ENCODE measurements at places on chromosomes 1 and 21.

DNA sequence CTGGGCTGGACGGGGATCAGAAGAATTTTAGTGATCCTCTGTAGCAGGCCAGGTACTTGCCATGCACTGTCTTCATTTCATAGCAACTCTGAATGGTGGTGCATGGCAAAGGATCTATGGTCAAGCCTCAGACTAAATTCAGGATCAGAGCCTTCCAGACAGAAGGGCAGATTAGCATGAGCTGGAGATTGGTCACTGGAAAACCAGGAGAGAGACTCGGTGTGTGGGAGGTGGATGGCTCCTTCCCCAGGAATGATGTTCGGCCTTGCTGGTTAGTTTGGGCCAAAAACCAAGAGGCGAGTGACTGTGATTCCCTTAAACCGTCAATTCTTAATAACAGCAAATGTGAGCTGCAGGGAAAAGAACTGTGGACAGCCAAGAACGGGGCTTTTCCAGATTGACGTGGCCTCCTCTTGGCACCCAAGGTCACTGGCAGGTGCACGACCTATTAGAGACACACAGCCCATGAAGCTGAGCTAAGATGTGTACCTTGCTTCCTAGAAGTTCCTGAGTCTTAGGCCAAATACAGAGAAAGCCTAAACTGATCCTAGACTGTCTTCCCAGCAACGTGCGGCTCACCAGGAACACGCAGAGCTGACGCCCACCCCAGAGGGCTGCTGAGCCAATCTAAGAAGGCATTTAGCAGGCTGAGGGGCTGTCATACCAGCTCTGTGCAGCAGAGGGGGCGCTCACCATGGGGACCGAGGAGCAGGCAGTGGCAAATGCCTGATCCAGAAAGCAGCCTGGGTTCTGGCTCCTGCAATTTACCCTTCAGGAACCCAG, 18.5 kb downstream of the ALDH4A1 start:
- peak; percentile 73 for DNase-seq

DNA sequence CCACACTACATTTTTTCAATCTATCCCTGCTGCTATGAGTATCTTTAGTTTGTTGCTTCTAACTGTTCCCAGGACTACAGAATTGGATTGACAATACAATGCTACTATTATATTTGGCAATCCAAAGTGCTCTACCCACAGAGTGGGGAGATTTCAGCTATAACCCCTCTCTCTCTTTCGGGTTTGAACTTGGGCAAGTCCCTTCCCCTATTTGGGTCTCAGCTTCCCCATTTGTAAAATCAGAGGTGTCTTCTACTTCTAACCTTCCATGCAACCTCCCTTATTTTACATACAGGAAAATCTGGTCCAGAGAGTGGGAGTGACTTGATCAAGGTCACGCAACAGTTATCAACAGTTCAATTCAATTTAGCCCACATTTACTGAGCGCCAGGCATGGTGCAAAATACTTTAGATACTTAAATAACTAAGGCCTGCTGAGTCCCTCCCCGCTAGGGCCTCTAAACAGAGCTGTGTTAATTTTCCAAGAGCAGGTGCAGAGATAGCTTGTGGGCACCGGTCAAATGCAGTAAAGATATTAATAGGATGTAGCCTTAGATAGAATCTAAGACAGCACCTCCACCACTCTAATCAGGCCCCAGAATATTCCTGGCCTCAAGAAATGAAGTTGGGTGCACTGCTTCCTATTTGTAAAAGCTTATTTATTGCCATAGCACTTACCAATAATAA, 9.4 kb upstream of the GPX7 start:
- no peak for DNase-seq

DNA sequence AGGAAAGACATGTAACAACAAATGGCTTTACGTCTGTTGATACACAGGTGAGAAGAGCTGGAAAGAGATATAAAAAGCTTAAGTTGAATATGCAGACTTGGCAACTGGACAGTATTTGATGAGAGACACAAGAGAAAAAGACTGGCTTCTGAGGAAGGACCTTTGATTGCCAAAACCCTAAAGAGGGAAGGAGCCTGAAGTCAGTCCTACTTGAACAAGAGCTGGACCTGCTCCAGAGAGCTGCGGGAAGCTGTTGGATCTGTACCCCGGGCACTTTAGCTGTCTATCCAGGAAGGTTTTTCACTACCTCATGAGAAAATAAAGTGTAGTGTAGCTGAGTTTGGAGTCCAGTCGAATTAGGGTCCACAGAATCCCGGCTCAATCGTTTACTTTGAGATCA, 25.3 kb upstream of the LRRC8B start:
- no peak for DNase-seq

- DNase-seq, result no peak
Measured at GRCh38 chr1:229430761-229431283, 3.1 kb downstream of the ACTA1 start.

DNA sequence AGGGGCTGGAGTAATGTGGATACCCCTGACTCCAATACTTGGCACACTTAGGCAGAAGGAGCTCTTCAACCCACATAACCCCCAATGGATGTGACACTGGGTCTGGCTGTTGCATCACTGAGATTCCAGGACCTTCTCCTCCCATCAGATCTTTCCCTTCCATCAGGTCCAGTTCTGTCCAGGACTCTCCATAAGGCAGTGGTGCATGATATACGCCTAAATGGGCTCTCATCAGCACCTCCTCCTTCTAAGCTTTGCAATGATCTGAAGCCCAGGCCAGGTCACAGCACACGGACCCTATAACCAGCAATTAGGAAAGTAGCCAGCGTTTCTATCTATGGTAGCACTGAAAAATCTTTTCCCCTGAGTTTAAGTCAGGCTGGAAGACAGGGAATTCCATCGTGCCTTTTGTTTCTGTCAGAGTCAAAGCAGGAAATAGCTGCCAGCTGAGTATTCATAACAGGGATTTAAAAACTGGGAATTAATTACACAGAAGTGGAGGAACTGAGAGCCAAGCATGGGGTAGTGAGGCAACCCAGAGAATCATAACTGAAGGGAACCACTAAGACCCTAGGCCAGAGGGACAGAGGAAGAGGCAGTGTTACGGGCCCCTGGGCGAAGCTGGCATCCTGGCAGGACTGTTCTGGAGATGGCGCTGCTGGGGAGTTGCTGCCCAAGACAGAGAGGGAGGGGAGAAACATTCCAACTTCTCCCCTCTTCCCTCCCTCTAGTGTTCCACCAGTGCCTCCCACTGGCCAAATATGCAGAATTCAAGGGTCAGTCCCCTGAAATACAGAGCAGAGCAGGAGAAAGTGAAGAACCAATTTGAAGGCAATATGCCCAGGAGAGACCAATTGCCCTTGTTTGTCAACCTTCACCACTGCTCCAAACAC, 37.5 kb upstream of the HOOK1 start:
- DNase-seq, result no peak

- DNase-seq, result no peak
Measured at GRCh38 chr1:3113741-3114056, 44.7 kb downstream of the PRDM16 start.

DNA sequence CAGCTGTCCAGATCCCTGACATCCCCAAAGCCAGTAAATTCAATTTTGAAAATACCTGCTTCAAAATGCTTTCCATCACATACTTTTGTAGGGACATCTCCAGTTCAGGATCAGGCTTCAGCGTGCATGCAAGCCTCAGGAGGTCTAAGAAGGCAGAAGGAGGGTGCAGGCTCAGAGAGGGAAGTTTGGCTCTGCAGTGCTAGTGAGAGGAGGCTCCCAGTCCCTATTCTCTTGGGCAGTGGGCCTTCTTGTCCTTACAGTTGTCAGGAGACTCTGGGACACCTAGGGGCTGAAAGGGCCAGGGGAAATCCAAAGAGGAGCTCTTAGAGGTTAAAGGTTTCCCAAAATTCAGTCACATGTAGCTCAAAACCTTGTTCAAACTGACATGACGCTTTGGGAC, 20.1 kb downstream of the ADCY10 start:
- no peak for DNase-seq

GRCh38 chr1:1400576-1401456, 1.7 kb upstream of the CCNL2 start:
- no peak for DNase-seq

GRCh38 chr1:86775395-86775794, 71.0 kb downstream of the SH3GLB1 start:
- no peak for DNase-seq

DNA sequence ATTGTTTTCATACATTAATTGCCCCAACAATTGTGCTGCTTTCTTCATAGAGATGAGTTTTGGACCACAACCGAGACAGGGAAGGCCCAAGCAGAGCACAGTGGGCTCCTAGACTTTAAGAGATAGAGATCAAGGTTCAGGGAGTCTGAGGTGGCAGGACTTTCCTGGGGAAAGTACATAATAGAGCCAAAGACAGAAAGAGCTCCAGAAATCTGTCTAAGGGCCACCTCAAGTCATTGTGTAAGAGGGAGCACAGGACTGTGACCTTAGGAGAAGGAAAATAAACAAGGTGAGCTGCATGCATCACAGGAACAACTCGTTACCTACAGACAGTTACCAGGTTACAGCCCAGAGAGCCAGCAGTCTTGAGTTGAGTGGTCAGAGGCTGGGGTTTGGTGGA, 41.3 kb upstream of the CR2 start:
- no peak for DNase-seq

- DNase-seq, result no peak
Measured at GRCh38 chr1:53111073-53111556, 31.3 kb downstream of the SLC1A7 start.

GRCh38 chr1:199784138-199784895, 243.2 kb upstream of the NR5A2 start:
- no peak for DNase-seq

GRCh38 chr1:27349784-27350662, 8.2 kb downstream of the SYTL1 start:
- DNase-seq, result no peak

- DNase-seq, result no peak
Measured at GRCh38 chr21:34938089-34938764, 110.9 kb downstream of the RUNX1 start.

- no peak for DNase-seq
Measured at GRCh38 chr21:44965251-44966022, 25.6 kb downstream of the SLX9 start.

- no peak for DNase-seq
Measured at GRCh38 chr1:36696261-36696940, 213.7 kb upstream of the CSF3R start.

DNA sequence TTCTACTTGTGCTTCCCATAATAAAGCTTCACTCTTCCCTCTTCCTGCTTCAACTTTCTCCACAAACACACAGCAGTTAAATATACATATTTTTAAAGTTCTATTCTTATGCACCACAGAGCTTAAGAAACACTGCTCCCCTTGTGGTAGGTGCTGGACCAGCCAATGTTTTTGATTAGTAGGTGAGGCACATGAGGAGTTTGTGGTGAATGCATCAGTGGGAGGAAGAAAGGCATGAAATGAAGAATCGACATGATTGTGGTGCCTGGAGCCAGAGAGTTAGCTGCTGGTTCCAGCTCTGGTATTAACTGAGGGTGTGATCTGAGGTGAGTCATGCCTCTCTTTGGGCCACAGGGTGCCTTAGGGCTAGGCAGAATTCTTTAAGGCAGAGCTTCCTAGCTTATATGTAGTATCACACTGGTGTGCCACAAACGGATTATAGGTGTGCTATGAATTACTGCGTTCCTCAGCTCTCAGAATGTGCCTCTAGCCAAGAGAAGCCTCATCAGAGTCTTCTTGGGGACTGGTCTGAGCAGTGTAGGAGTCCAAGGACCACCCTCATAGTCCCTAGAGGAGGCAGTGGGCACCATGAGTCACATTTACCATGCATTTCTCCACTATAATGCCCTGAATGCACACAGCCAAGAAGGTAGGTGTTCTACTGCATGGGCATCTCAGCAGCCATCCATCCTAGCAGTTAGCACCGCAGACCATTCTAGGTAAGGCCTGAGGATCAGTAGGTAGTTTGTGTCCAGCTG, 97.4 kb upstream of the SGIP1 start:
- DNase-seq, result no peak

DNA sequence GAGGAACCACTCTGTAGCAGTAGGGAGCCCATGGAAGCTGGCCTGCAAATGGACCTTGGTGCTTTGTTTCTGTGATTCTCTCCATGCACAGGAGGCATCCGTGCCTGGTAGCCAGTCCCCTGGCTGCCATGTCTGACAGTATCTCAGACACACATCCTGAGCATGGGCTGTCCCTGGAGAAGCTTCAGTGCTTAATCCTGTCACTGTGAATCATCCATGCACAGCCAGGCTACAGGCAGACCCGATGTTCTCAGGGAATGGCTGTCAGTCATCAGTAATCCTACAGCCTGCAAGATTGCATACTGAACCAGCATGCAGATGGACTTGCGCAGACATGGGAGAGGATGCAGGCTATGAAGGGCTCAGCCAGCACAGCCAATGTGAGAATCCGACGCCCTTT, 606.3 kb upstream of the PLXNA2 start:
- DNase-seq, result no peak

DNA sequence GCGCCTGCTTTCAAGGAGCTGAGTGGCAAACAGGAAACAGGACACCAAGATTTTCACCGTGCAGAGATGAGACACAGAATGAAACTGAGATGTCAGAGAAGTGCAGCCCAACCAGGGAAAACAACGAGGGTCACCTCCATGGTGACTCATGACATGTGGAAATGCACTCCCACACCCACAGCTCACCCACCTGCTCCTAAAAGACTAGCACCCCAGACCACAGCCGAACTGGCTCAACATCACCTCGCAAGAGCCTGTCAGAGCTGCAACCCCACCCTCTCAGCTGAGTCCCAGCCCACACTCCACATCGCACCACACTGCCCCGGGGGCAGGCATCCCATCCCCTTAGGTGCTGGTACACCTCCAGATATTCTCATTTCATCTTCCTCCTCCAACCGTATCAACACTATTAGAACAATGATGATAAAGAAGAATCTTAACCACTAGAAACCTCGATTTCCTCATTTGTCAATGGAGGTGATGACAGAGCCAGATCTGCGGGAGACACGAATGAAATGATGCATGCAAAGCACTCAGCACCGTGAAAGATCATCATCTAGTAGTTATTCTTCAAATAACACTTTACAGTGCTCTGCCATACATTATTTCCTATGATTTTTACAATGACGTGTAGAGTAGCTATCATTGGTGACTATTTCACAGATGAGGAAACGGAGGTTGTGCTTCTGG, 103.2 kb downstream of the DMRTB1 start:
- peak; percentile 5 for DNase-seq

DNA sequence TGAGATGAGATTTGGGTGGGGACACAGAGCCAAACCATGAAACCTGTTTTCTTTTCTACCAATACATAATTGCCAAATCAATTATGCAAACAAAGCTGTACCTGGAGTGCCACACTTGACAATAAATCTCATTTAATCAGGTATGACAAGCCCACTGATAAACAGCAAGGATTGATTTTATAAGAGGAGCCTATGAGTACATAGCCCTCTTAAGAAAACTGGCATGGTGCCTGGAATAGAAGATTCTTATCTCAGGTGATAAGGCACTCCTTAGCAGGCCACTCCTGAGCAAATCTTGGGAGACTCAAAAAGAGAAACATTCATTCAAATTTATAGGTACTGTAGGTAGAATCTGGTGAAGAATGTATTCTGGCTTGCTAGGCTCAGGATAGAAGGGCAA, 28.6 kb upstream of the PDE4B start:
- DNase-seq, result no peak

DNA sequence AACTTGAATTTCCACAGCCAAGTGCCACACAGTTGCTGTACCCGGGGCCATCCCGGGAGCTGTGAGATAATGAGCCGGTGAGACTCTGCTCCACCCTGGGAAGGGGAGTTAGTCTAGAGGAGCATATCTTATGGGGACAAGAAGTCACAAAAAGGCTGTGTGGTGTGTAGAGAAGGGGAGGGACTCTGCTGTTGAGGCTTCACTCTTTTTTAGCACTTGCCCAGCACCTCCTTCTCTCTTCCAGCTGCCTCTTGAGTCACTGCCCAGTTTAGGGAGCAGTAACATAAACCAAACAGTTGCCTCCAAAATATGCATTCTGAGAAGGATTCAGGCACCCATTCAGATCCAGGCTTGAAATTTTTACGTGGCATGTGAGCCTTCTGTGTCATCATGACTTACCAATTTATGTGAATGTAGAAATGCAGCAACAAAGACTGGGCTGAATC, 744 bp upstream of the WDR26 start:
- DNase-seq, result no peak
